ENCODE measurements at places on chromosomes 5 and 9. TPM values are rescaled to one million over a fixed set of nuclear protein-coding genes. Genes with fewer than 3 reads are reported as not detected.

GBA2 gene
- 74.4 TPM for total RNA-seq

SPATA31C1 gene
- total RNA-seq, result not detected

SURF6 gene
- total RNA-seq, result 16.0 TPM

ADGRD2 gene
- not detected for total RNA-seq

DND1 gene
- total RNA-seq, result 0.36 TPM

PCDHGB3 gene
- total RNA-seq, result 9.2 TPM

DNA sequence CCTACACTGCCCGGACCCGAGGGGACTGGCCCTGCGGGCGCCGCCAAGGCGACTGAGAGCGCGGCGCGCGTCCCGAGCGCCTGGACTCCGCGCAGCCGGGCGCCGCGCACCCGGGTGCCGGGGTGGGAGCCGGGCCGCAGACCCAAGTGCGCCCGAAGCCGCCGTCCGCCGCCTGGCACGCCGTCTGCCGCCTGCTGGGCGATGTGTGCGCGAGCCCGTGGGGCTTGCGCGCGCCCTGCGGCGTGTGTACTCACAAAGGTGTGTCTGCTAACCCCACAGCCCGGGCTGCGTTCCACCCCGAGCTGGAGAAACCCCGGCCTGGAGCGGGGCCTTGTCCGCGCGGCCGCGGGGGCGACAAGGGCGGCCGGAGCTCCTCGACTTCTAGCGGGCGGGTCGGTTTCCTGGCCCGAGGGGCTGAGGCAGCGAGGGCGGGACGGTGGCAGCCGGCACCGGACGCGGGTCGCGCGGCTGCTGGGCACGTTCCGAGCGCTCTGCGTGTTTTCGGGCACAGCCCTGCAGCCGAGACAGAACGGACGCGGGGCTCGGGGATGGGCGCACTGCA lies 1.1 kb upstream of the ZSWIM6 start:
- peak overlapping the region; percentile 74 for H3K4me3 ChIP-seq
- peak overlapping the region; percentile 99 for H3K27ac ChIP-seq
- H3K36me3 ChIP-seq, result no peaks in the 10 kb centered on the region
- H3K4me1 ChIP-seq, result no peaks in the 10 kb centered on the region
- peak; percentile 87 for DNase-seq
- no peaks in the 10 kb centered on the region for H3K27me3 ChIP-seq

DNA sequence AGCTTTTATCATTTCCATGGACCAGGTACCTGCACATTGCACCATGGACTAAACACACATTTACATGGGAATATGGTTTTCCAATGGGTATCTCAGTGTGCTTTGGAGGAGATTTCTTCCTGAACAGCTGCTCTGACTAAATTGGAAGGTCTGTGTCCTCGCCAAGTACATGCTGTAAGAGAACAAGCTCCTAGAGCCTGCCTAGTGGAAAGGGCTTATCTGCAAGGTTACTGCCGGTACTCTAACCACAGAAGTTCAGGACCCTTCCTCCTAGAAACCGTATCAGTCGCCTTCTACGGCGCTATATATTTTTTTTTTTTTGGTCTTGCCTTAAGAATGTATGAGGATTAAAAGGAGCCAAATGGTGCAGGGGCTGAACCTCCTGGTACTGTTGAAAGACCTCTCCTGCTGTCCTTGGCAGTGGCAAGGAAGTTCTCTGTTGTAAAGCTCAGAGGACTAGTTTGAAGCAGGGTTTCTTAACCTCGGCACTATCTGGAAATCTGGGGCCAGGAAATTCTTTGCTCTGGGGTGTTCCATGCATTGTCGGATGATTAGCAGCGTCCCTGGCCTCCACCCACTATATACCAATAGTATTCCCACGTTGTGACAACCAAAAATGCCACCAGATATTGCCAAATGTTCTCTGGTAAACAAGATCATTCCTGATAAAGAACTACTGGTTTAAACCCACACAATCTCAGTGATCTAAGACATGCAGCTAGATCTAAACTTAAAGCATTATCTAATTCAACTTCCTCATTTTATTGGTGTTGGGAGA lies 107.4 kb downstream of the FBXO38 start:
- no peaks in the 10 kb centered on the region for H3K36me3 ChIP-seq
- H3K4me1 ChIP-seq, result peaks cover 38% of the 10 kb centered on the region
- DNase-seq, result no peak
- no peaks in the 10 kb centered on the region for H3K27me3 ChIP-seq
- no peak overlapping the region for H3K27ac ChIP-seq
- no peak overlapping the region for H3K4me3 ChIP-seq

DNA sequence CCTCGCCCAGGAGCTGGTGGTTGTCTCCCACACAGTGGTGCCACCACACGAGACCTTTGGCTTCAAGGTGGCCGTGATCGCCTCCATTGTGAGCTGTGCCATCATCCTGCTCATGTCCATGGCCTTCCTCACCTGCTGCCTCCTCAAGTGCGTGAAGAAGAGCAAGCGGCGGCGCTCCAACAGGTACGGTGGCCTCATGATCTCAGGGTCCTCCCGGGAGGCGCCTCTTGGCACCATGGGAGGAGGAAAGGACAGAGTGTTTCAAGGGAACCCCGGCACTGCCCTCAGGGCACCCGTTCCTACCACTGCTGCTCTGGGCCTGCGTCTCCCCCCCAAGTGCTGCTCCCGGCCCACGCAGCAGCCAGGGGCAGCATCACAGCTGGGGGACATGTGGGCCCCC lies 18.2 kb upstream of the CARD19 start:
- no peaks in the 10 kb centered on the region for H3K27me3 ChIP-seq
- no peaks in the 10 kb centered on the region for H3K4me1 ChIP-seq
- no peak overlapping the region for H3K27ac ChIP-seq
- no peak overlapping the region for H3K4me3 ChIP-seq

DNA sequence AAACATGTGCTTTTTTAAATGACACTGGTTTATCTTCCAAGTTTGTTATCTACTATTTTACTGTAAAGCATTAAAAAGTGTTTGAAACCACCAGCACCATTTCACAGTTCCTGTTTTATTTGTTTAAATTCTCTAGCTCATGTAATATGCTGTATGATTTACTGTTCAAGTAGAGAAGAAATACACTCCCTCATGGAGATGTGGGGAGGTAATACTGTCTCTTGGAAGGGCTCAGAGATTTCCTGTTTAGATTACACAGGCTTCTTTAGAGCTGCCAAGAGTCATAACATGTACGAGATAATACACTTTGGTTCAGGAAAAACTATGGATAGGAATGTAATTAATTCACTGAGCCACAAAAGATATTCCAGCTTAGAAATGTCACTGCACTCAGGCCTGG lies 135.0 kb upstream of the CCDC152 start:
- H3K4me3 ChIP-seq, result no peak overlapping the region
- no peaks in the 10 kb centered on the region for H3K36me3 ChIP-seq
- H3K4me1 ChIP-seq, result peaks cover 22% of the 10 kb centered on the region
- no peak for DNase-seq
- H3K27me3 ChIP-seq, result no peaks in the 10 kb centered on the region
- no peak overlapping the region for H3K27ac ChIP-seq

GRCh38 chr9:80127920-80128319 lies 556.2 kb downstream of the TLE4 start:
- H3K27ac ChIP-seq, result no peak overlapping the region
- H3K27me3 ChIP-seq, result no peaks in the 10 kb centered on the region
- no peak for DNase-seq
- H3K4me1 ChIP-seq, result no peaks in the 10 kb centered on the region
- no peak overlapping the region for H3K4me3 ChIP-seq

DNA sequence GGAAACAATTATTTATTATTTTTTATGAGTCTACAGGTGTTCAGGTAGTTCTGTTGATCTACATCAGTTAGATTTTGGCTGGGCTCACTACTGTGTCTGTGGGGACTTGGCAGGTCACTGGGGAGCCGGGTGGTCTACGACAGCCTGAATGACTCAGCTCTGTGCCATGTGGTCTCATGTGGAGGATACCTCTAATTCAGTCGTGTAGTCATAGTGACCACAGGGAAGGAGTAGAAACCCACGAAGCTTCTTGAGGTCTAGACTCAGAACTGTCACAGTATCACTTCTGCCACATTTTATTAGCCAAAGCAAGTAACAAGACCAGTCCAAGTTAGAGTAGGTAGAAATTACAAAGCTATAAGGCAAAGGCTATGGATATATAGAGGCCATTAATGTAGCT lies 64.7 kb upstream of the GRAMD2B start:
- no peak overlapping the region for H3K27ac ChIP-seq
- H3K4me1 ChIP-seq, result peaks cover 9% of the 10 kb centered on the region
- DNase-seq, result no peak
- no peaks in the 10 kb centered on the region for H3K27me3 ChIP-seq

GRCh38 chr5:180021900-180022299 lies 49.7 kb downstream of the RNF130 start:
- H3K4me3 ChIP-seq, result no peak overlapping the region
- peaks cover 5% of the 10 kb centered on the region for H3K36me3 ChIP-seq
- no peak for DNase-seq
- no peaks in the 10 kb centered on the region for H3K27me3 ChIP-seq
- no peak overlapping the region for H3K27ac ChIP-seq
- no peaks in the 10 kb centered on the region for H3K4me1 ChIP-seq

All from sigmoid colon (tissue), 7 donors.